Thoracic aorta (tissue), 2 donors: ENCODE measurements at places on chromosomes 12 and 14. TPM values are rescaled to one million over a fixed set of nuclear protein-coding genes. Genes with fewer than 3 reads are reported as not detected.

TAS2R30 gene
- 4.1 TPM for total RNA-seq

SMIM41 gene
- not detected for total RNA-seq

PLEKHH1 gene
- total RNA-seq = 1.4 TPM

CMA1 gene
- total RNA-seq = not detected

GPR132 gene
- 2.3 TPM for total RNA-seq

AKAP6 gene
- total RNA-seq = 78.9 TPM

NPFF gene
- not detected for total RNA-seq

ARHGAP9 gene
- total RNA-seq = 32.0 TPM

SMCO3 gene
- total RNA-seq = 0.49 TPM

GPR68 gene
- 2.0 TPM for total RNA-seq

RD3L gene
- not detected for total RNA-seq

LRTM2 gene
- not detected for total RNA-seq

B3GNT4 gene
- total RNA-seq = 2.4 TPM

IL23A gene
- total RNA-seq = not detected

ESPL1 gene
- 0.95 TPM for total RNA-seq

CLEC12A gene
- total RNA-seq = 1.1 TPM

POLE2 gene
- total RNA-seq = 9.1 TPM

CAPZA3 gene
- total RNA-seq = not detected

PGF gene
- 34.4 TPM for total RNA-seq

KLRD1 gene
- total RNA-seq = 1.9 TPM

IFNG-AS1 gene
- total RNA-seq = 0.92 TPM

FBXW8 gene
- total RNA-seq = 25.0 TPM

RDH16 gene
- 0.54 TPM for total RNA-seq
